ENCODE measurements at places on chromosomes 2 and 18.

DNA sequence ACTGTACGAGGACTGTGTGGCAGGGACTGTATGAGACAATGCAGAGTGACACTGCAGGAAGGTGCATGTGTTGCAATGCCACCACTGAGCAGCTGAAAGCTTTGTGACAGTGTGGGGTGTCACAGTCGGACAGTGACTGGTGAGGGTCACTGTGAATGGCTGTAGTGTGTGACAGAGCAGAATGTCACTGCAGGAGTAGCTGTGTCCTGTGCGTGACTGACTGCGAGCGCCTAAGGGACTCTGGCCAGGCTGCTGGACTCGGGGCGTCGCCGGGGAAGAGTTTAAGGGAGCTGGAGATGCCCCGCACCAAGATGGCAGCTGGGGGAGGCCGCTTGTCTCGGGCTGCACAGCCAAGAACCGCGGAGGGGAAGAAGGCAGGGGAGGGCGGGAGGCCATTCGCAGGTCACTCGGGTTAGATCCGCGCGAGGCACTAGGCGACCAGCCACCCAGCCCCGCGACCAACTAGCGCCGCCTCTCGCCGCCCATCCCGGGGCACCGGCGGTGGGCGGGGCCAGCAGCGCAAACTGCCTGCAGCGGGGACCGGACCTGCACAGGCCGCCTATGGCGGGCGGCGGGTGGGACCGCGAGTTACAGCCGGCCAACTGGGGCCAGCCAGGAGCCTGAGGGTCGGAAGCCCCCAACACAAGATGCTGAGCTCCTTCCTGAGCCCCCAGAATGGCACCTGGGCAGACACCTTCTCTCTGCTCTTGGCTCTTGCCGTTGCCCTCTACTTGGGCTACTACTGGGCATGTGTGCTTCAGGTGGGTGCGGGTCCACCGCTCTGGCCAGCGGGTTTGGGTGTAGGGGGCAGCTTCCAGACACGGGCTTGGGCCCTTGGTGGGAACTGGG, at the start of gene ABHD1:
ABHD1 (plus strand) TSS at position 514 of the 849 bp plus-strand sequence; CDS start at position 648, 134 bp downstream.
- DNase-seq = peak; percentile 60

DNA sequence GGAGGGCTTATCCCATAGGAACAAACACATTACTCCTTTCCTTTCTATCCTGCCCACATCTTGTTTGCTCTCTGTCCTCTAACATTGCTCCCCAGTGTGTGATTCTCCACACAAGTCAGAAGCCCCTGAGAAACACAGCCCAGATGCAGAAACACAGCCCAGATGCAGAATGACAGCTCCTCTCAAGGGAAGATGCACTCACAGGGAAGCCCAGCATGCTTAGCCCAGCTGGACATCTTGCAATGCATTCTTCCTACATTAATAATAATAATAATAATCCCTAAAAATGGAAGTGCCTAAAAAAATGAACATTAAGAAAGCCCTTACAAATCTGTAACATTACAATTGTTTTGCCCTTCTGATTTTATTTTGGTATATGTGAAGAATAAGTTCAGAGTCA, 172.1 kb downstream of the CBLN2 start:
- DNase-seq = no peak

DNA sequence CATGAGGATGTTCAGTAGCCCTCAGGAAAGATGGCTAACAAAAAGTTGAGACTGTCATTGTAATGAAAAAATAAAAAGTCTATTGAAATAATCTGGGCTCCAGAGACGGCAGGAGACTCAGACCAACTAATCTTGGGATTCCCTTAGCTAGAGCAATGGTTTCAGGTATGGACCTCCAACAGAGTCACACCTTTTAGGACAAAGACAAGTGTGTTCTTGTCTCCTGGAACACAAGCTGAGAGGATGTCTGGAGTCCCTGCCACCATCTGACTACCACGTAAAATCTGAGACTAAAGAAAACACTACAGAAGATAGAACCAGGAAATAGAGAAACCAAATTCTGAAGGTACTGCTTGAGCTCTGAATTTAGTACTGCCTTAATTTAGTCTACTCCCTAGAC, 103.3 kb upstream of the RBBP8 start:
- no peak for DNase-seq

DNA sequence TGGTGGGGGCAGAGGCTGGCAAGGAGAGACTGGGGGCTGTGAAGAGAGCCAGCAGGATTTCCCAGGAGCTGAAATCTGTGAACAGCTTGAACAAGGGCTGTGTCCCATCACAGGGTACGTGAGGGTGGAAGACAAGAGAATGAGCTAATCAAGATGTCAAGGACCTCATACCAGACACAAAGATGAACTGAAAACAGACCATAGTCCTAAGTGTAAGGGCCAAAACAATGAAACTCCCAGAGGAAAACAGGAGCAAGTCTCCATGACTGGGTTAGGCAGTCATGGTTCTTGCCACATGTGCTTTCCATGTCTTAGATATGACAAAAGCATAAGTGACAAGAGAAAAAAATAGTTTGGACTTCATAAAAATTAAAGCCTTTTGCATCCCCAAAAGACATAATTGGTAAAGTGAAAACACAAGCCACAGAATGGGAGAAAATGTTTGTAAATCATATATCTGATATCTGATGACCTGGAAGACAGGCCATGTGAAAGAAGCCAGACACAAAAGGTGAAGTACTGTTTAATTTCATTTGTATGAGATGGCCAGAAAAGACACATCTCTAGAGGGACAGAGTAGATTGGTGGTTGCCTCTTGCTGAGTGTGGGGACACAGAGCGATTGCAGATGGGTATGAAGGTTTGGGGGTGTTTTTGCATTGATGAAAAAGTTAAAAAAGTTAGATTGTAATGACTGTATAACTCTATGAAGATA, 67.6 kb downstream of the FHOD3 start:
- no peak for DNase-seq

GRCh38 chr2:48496849-48497248, 33.1 kb upstream of the STON1 start:
- no peak for DNase-seq

GRCh38 chr2:121356058-121356640, 71.1 kb upstream of the TFCP2L1 start:
- DNase-seq = no peak

GRCh38 chr2:157473581-157473980, 29.7 kb upstream of the CYTIP start:
- DNase-seq = no peak

GRCh38 chr2:143901185-143901842, 618.6 kb downstream of the ZEB2 start:
- no peak for DNase-seq

DNA sequence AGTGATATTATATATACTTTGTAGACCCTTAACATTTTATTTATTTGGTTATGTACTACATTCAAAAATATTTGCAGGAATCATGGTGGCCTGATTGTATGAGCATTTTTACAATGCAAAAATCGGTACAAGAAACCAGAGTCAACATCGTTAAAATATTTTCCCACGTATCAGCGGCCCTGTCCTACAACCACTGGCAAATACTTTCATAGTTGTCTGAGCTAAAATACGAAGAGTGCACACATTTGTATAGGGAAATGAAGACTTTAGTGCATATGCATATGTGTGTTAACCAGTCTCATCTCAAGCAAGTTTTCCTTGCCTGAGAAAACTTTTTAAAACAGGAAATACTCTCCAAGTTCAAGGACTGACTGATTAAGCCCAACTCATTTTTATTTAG, 35.9 kb downstream of the CCDC102B start:
- DNase-seq = no peak

- no peak for DNase-seq
Observed at GRCh38 chr2:150127995-150128394, 359.5 kb downstream of the RND3 start.

- no peak for DNase-seq
Observed at GRCh38 chr2:42300527-42300926, 60.5 kb downstream of the COX7A2L start.

GRCh38 chr18:57698571-57699276, 77.1 kb upstream of the NARS1 start:
- DNase-seq = no peak

- DNase-seq = no peak
Observed at GRCh38 chr2:240411261-240412160, 24.0 kb upstream of the GPC1 start.

- DNase-seq = peak; percentile 80
Observed at GRCh38 chr2:202911512-202912341, at the start of the genes CARF and WDR12. CARF (plus strand) TSS chr2:202912275; CDS start chr2:202941903, 29,628 bp downstream. WDR12 (minus strand) TSS chr2:202911673; CDS start chr2:202911476, 197 bp downstream.

DNA sequence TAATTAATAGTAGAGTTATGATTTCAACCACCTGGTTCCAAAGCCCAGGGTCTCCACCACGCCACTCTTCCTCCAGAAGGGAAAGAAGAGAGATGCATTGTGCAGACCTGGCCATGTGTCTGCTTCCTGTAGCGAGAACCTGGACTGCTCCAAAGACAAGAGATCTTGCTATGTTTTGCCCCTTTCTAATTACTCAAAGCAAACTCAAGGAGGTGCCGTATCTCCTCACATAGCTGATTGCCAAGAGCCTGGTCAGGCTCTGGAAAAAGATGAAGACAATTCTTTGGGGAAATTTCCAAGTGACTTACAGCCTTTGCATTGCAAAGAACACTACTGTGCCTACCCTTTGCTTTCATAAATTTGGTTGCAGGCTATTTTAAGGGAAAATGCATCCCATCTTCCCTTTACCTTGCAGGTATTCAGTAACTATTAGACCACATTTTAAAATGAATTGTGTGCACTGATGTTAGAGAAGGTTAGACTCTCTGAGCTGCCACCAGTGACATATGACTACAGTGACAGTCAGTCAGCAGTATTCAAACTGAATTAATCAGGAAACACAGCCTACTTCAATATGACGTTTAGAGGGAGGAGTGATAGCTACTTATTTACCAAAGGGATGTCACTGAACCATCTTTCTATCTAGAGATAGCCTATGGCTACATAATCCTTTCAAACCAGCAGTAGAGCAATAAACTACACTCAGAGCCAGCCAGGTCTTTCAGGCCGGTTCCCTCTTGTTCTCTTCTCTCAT, 842.1 kb upstream of the FANCL start:
- DNase-seq = no peak

DNA sequence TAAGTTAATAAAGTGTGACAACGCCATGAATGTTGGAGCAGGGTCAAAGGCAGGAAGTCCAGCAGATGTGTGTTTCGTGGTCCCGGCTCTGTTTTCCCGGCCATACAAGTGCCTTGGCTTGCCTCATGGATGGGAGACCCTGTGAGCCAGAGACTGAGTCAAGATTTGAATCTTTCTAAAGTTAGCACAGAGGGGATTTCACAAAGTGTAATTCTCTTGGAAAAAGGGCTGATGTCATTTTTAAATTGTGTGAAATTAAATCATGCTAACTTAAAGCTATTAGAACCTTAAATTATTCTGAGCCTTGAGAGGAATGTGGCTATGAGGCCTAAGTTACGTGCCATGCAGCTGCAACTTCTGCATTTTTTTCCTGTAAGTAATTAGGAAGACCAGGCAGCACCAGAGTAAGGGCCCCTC, 38.3 kb upstream of the RALBP1 start:
- DNase-seq = no peak

DNA sequence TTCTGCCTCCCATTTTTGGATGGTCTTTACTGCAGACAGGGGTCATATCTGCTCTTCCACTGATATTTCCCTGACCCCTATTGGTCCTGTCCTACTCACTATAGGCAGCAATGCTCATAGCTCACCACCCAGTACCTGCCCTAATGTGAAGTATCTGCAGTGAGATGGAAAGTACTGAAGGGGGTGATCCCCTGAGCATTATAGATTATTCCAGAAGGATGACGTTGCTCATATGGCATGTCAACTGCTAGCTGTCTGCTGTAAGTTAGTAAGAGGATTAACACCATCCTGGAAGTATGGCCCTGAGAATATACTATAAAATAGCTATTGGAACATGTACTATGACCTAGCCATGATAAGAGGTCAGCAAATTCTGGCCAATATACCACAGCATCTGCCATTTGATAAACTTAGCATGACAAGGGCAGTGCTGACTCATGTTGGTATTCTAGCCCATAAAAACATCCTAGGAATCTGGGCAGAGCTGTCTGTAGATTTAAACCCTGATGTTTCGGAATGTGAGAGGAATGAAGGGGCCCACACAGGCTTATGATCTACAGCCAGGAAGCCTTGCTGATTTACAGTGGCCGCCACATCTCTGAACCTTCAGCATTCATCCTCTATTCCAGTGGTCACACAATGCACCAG, 451.4 kb downstream of the TNS1 start:
- DNase-seq = no peak

DNA sequence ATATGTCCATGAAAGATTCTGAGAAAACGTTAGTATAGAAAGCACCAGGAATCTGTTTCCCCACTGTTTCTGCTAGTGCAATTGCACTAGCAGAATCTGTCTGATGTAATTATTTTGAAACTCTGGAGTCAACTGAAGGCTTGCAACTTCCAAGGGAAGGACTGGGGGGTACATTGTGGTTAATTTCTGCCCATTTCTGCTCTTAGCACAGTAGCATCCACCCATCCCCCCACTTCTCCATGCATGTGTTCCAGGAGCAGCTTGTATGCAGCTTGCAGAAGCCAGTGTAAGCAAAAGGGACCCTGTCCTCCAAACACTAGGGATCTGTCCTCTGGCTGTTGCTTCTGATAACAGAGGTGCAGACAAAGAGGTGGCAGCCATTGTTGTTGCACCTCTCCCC, 74.4 kb downstream of the CRACDL start:
- DNase-seq = no peak

DNA sequence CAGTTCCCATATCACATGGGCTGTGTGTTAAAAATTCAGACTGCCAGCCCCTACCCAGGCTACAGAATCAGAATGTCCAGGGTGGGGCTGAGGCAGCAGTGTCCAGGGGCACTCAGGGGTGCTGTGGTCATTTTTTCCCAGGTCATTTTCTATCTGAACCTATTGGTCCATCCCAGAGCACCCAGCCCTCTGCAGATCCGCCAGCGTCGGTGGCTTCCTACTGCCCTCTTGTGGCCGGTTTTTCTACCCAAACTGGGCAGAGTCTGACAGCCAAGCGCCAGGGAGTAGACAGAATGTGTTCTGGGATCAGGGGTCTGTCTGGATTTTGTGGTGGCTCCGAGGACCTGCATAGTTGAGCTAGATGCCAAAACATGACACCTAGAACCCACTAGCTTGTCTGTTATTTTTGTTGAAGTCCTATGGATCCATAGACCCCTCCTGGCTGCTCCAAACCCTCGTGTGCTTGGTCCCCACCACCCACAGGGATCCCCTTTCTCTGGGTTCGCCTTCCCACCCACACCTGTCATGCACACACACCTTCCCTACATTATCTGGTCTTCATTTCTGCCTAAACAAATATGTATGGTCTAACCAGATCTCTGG, 34.1 kb upstream of the RMDN2 start:
- DNase-seq = peak; percentile 35

- no peak for DNase-seq
Observed at GRCh38 chr2:66414896-66415295, 20.0 kb upstream of the MEIS1 start.

DNA sequence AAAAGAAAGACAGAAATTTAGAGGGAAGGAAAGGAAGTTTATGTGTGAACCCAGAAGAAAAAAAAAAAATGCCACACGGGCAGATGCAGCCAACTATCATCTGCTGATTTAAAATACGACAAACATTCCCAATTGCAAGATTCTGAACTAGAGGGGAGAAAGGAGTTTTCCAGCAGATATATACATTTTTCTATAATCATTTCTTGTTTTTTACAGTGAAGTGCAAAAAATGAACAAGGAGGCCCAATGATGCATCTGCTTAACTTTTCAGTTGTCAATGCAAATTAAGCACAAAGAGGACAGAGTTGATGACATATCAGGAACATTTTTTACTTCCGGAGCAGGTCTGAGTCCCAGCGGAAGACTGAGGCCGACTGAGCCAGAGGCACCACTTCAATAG, 144.7 kb downstream of the MYCN start:
- no peak for DNase-seq

GRCh38 chr2:218959761-218960308, 369 bp downstream of the CDK5R2 start:
- DNase-seq = no peak

- no peak for DNase-seq
Observed at GRCh38 chr18:68148863-68149262, 566.0 kb downstream of the TMX3 start.
